ENCODE measurements at places on chromosomes 3 and 15. TPM values are rescaled to one million over a fixed set of nuclear protein-coding genes. Genes with fewer than 3 reads are reported as not detected.
A peak's percentile ranks its signal among the peaks of the same experiment; 100 is the strongest.

The CTSH gene
- 34.4 TPM for total RNA-seq

The GOLGA8R gene
- 0.54 TPM for total RNA-seq

- no peaks in the 10 kb centered on the region for H3K36me3 ChIP-seq
- no peaks in the 10 kb centered on the region for H3K4me1 ChIP-seq
- H3K4me3 ChIP-seq: no peak overlapping the region
- H3K27ac ChIP-seq: no peak overlapping the region
Measured at GRCh38 chr3:138441742-138442141, 7.3 kb downstream of the ESYT3 start.

DNA sequence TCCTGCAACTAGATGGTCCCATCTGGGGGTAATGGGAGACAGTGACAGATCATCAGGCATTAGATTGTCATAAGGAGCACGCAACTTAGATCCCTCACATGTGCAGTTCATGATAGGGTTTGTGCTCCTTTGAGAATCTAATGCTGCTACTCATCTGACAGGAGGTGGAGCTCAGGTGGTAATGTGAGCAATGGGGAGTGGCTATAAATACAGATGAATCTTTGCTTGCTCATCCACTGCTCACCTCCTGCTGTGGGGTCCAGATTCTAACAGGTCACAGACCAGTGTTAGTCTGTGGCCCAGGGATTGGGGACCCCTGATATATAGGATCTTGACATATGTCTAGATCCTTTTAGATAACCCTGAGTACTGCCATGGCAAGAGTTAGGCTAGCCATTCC lies 52.7 kb downstream of the RASGRF1 start:
- H3K27me3 ChIP-seq: no peaks in the 10 kb centered on the region
- no peaks in the 10 kb centered on the region for H3K4me1 ChIP-seq
- no peak overlapping the region for H3K4me3 ChIP-seq
- H3K27ac ChIP-seq: no peak overlapping the region
- H3K36me3 ChIP-seq: no peaks in the 10 kb centered on the region
- no peak for DNase-seq

- H3K27ac ChIP-seq: no peak overlapping the region
- no peak for DNase-seq
- no peaks in the 10 kb centered on the region for H3K36me3 ChIP-seq
- no peaks in the 10 kb centered on the region for H3K4me1 ChIP-seq
Measured at GRCh38 chr3:149151843-149152242, 22.4 kb downstream of the HPS3 start.

GRCh38 chr3:130414457-130414856 lies 69.0 kb downstream of the COL6A5 start:
- H3K4me1 ChIP-seq: no peaks in the 10 kb centered on the region
- no peak overlapping the region for H3K4me3 ChIP-seq
- H3K36me3 ChIP-seq: no peaks in the 10 kb centered on the region

GRCh38 chr3:4982773-4983738 lies 3.8 kb downstream of the BHLHE40 start:
- H3K27ac ChIP-seq: peak overlapping the region; percentile 95
- peak overlapping the region; percentile 88 for H3K4me3 ChIP-seq
- no peak for DNase-seq
- H3K4me1 ChIP-seq: peaks cover 6% of the 10 kb centered on the region

- H3K27me3 ChIP-seq: no peaks in the 10 kb centered on the region
- no peaks in the 10 kb centered on the region for H3K4me1 ChIP-seq
- no peak for DNase-seq
- no peaks in the 10 kb centered on the region for H3K36me3 ChIP-seq
Measured at GRCh38 chr3:175940881-175941280, 1081.7 kb downstream of the NAALADL2 start.

DNA sequence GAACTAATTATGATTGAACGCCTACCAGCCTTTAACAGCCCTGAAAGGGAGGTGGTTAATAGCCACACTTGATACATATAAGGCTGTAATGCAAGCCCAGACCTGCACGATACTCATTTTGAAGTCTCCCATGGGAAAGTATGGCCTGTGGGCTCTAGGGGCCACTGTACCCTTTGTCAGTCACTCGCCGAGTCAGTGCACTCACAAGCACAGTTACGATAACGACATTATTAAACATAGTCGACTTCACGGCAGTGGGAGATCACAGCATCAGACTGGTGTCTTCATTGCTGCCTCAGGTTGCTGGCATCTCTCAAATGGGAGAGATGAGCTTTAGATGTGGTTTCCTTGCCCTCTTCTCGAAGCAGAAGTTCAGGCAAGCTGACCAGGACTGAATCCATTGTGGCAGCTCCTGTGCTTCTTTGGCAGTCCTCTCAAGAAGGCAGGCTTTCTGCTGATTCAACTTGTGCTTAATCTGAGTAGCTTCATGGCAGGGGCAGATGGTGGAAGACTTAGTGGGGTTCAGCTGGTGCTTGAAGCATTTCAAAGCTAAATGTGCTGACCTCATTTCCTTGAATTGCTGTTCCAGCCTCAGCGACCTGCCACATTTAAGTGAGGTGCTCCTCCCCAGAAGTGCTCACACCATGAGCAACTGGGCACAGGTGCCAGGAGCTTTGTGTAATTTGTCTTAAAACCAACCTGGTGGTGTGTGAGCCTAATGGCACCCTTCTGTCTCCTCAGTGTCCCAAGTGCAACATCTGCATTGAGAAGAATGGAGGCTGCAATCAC lies 15.8 kb upstream of the P4HTM start:
- no peaks in the 10 kb centered on the region for H3K4me1 ChIP-seq
- H3K36me3 ChIP-seq: peaks cover 22% of the 10 kb centered on the region
- no peaks in the 10 kb centered on the region for H3K27me3 ChIP-seq
- no peak overlapping the region for H3K27ac ChIP-seq
- no peak overlapping the region for H3K4me3 ChIP-seq
- no peak for DNase-seq

- no peaks in the 10 kb centered on the region for H3K4me1 ChIP-seq
- no peaks in the 10 kb centered on the region for H3K27me3 ChIP-seq
- no peak overlapping the region for H3K4me3 ChIP-seq
- no peaks in the 10 kb centered on the region for H3K36me3 ChIP-seq
- no peak overlapping the region for H3K27ac ChIP-seq
Measured at GRCh38 chr3:52891615-52892081, 5.7 kb downstream of the STIMATE start.

The TMEM212 gene
- total RNA-seq: not detected

The RCCD1 gene
- 14.8 TPM for total RNA-seq

GRCh38 chr15:38129531-38130204 lies 123.0 kb upstream of the SPRED1 start:
- peak; percentile 64 for DNase-seq
- H3K27me3 ChIP-seq: no peaks in the 10 kb centered on the region

DNA sequence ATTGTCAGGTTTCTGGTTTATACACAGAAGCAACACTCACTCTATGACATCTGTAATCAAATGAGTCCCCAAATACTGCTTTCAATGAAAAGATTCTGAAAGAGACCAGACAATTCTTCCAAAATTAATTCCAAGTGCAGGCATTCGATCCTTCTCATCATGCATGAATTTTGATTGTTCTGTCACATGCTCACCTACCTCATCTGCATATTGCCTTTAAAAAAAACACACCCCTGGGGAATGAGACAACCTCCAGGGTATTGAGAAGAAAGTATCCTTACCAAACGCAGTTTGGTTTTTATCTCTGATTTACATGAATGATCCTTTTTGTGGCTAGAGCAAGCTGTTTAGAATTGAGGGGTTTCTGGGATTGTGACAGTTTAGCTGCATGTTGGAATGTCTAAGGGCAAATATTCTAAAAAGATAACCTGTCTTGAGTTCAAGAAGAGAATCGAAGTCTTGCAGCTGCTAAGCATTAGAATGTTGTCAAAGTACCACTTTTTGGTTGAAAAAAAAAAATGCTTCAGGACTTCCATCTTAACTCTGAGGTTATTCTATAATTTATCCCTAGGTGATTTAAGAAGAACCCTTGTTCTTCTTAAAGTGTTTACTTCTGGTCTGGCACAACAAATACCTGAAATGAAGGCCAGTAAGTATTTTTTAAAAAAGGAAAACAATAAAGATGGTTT lies 653.1 kb downstream of the RBMS3 start:
- no peak for DNase-seq
- H3K36me3 ChIP-seq: no peaks in the 10 kb centered on the region
- no peaks in the 10 kb centered on the region for H3K27me3 ChIP-seq
- no peak overlapping the region for H3K4me3 ChIP-seq
- no peaks in the 10 kb centered on the region for H3K4me1 ChIP-seq

The CNTN3 gene
- 6.7 TPM for total RNA-seq

- no peaks in the 10 kb centered on the region for H3K36me3 ChIP-seq
- DNase-seq: no peak
- H3K27me3 ChIP-seq: no peaks in the 10 kb centered on the region
- no peak overlapping the region for H3K27ac ChIP-seq
Measured at GRCh38 chr3:165749821-165750220, 87.4 kb downstream of the BCHE start.

GRCh38 chr3:66598168-66598567 lies 97.3 kb upstream of the LRIG1 start:
- no peak for DNase-seq
- no peaks in the 10 kb centered on the region for H3K36me3 ChIP-seq
- no peak overlapping the region for H3K4me3 ChIP-seq

- H3K27ac ChIP-seq: no peak overlapping the region
- no peak overlapping the region for H3K4me3 ChIP-seq
- no peak for DNase-seq
- no peaks in the 10 kb centered on the region for H3K4me1 ChIP-seq
- H3K27me3 ChIP-seq: no peaks in the 10 kb centered on the region
Measured at GRCh38 chr3:16203031-16203430, 28.6 kb downstream of the GALNT15 start.

All from colonic mucosa (tissue), 4 donors.